ENCODE measurements at places on chromosomes 13 and 19.

GRCh38 chr19:14112051-14112808 lies 5.3 kb downstream of the PRKACA start:
- no peak for DNase-seq

DNA sequence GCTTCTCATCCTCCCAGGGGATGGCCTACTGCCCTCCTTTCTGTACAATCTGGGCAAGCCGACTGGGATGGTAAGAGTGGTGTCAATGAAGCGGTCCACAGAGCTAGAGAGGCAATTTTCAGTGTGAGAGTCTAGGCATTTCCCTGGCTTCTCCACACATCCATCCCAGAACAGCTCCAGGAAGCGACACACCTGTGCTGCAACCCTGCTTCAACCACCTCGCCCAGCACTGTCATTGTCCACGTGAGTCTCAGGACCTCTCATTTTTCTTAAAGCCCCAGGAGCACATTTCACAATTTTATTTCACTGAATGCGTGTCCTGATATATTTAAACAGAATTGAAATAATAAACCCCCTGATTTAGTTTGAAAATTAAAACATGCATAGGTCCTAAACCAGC lies 15.5 kb upstream of the UBL3 start:
- DNase-seq, result no peak

GRCh38 chr19:38606131-38606530 lies 11.6 kb downstream of the MAP4K1 start:
- no peak for DNase-seq

GRCh38 chr13:50800091-50800739 lies 43.3 kb downstream of the DLEU7 start:
- no peak for DNase-seq

DNA sequence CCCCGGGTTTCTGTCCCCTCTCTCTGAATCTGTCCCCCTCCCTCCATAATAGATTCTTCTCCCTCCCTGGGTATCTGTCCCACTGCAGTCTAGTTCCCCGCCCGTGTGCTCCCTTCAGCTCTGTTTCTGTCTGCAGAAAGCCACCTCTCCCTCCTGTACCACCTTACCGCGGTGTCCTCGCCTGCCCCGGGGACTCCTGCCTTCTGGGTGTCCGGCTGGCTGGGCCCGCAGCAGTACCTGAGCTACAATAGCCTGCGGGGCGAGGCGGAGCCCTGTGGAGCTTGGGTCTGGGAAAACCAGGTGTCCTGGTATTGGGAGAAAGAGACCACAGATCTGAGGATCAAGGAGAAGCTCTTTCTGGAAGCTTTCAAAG lies 1.3 kb downstream of the FCGRT start:
- no peak for DNase-seq

- no peak for DNase-seq
Observed at GRCh38 chr19:30235946-30236345, 136.2 kb upstream of the ZNF536 start.

GRCh38 chr13:98825659-98826058 lies 73.2 kb upstream of the SLC15A1 start:
- DNase-seq, result no peak

GRCh38 chr19:48379058-48379457 lies 12.3 kb downstream of the KDELR1 start:
- no peak for DNase-seq

DNA sequence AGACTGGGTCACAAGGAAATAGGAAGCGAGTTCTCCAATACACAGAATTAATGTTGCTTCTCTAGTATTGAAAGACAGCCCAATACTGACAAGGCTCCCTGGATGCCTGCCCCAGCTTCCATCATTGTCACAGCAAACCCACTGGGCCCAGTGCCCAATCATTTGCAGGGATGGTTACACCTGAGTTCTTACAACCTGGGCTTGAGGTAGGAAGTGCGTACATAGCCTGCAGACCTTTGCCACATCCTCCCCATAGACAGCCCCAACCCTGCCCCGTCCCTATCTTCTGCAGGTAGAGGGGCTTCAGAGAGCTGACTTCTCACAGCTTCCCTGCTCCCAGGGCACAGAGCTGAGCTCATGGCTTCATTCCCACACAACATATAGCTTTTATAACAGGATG lies 108.1 kb upstream of the UBL3 start:
- no peak for DNase-seq

DNA sequence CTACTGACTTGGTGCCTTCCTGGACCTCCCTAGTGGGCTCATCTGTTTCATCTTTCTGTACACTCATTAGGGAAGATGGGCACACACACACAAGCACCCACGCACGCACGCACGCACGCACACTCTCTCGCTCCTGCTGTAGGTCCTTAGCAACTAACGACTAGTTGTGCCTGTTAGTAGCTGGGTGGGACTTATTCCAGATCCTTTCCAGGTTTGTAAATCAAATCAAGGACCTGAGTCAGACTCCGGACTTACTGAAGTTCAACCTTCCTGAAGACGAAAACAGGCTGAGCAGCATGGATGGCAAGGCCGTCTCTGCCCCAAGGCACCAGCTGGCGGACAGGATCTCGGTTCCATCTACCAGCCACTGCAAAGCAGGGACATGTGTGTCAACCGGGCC lies 76.2 kb downstream of the SLC15A1 start:
- no peak for DNase-seq

DNA sequence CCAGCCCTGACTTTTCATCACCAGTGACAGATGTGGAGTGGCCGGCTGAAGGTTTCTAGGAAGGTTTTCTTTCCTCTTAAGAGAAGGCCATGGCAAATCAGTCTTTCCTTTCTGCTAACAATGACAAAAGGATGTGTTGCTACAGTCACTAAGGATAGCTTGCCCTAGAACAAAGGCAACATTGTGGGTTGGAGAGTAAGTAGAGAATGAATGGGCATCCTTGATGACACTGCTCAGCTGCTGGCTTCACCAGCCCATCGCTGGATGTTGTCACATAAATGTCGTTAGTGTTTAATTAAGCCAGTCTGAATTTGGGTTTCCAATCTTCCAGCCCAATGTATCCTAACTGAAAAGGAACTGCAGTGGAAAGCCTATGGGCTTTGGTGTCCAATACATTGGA lies 168.4 kb downstream of the ZIC5 start:
- DNase-seq, result no peak

DNA sequence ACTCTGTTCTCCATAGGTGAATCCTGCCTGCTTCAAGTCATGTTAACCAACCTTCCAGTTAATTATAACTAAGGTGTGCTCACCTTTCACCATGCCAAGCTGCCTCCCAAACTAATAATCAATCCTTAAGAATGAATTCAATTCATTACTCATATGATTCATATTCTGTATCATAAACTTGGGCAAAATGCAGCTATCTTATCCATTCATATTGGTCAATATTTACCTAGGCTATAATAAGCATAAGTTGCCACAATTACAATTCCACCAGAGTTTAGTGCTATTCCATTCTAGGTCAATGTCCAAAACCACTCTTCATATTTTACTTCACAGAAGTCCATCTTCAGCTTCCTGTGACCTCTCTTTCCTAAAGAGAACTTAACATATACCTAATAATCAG lies 13.4 kb downstream of the ELF1 start:
- DNase-seq, result no peak

DNA sequence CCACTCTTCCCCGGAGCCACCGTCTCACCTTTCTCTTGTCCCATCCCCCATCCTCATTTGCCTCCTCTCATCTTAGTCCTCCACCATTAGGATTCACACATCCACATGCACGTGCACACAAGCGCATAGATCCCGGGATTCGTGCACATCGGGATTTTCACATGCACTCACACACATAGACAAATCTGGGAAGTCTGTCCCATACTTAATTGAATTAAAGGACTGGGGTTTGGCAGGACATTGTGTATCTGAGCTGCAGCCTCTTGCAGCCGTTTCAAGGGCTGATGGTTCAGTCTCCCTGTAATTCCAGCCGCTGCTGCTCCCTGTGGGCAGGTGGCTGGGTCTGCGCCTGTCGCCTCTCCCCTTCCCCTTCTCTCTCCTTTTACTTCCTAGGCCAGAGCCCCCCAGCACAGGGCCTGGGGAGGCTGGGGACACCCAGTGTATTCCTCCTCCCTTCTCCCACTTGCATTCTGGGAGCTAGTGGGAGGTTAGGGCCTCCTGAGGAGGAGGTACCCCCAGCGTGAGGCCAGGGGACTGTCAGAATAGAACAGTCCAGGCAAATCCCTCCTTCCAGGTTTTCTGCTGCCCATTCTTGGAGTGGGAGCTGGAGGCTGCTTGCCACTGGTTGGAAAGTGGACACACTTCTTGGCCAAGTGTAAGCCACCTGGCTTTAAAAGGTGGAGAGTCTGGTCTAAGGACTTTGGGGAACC lies 43.6 kb downstream of the LYL1 start:
- no peak for DNase-seq

GRCh38 chr19:50486823-50487515 lies 10.3 kb upstream of the GARIN5A start:
- DNase-seq, result peak; percentile 44

DNA sequence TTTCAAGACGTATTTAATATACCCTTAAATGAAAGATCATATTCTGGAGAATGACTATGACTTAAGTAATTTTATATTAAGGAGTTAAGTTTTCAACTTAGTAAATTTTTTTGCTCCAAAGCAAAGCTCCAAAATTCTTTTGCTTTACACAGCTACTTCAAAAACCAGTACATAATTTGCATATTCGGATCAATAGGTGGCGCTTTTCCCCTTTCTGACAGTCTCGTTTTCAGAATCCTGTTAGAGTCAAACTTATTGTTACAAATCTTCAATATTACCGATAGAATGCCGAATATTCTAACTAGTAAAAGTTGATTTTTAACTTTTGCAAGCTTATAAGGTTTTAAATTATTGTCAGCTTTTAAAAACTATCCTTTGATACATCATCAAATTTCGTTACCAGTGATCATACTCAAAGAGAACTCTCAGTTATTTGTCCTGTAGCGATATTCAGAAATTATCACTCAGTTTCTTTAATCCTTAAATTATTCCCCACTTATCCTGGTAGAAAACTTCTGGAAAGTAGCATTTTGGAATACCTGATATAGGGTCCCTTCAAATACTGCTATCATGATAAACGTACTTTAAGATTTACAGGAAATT lies 852.7 kb upstream of the KLHL1 start:
- DNase-seq, result peak; percentile 23
